ENCODE measurements at places on chromosomes 2 and 18.

GRCh38 chr2:62881162-62881795 lies 169.4 kb upstream of the OTX1 start:
- DNase-seq: no peak

DNA sequence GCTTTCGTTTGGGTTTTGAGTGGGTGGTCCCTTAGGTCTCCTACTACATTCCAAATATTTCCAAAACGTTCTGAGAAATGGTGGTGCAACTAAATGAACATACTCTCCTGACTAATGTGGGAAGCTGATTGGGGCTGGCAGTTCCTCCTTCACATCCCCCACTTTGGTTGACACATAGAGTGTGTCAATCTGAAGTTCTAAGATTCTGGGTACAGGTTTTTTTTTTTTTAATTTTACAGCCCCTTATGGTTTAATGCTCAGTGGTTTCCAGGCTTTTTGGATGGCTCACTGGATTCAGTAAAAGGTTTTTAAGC lies 58.4 kb upstream of the ITGB6 start:
- no peak for DNase-seq

DNA sequence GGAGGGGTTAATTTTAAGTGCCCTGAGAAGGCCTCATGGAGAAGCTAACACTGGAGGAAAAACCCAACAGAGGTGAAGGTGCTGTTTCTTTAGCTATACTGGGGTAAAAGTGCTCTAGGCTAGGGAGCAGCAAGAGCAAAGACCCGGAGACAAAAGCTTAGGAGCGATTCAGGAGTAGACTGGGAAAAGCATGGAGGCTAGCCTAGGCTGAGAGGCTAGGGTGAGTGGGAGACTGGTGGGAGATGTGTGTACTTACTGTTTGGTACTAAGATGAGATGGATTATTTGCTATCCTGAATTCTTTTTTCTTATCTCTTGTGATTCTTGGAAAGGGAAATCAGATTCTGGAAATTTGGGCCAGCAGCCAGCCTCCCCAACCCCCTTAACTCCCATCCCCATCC lies 2.0 kb downstream of the GIGYF2 start:
- DNase-seq: no peak

DNA sequence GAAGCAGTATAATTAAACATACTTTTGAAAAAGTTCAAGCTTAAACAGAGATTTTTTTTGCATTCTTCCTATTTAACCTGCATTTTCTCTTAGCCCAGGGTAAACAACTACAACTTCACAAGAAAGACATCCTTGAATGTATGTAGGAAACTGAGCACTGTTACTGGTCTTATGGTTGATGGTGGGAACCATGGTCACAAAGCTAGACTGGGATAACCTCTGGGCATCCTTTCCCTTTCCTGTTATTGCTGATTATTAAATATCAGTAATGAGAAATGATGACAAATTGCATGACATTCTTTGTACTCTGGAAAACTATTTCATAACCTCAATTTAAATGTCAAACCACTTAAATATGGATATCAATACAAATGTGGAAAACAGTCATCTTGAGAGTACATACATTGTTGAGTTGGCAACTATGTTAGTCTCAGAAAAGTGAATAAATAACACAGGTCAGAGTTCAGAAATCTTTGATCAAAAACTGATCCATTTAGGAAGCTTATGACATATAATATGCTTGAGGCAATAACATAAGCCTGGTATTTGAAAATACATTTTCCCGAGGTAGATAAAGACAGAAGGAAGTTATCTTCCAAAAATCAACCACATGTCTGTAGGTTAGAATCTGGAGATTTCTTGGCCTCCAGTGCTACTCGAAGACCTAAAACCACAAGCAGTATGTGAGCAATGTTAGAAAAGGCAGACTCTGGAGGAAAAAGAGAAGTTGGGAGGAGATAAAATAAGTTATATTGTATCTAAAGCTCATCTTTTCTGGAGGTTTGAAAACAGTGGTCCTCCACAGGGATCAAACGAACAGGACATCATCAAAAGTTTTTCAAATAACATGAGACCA lies 65.2 kb upstream of the ST8SIA5 start:
- no peak for DNase-seq

DNA sequence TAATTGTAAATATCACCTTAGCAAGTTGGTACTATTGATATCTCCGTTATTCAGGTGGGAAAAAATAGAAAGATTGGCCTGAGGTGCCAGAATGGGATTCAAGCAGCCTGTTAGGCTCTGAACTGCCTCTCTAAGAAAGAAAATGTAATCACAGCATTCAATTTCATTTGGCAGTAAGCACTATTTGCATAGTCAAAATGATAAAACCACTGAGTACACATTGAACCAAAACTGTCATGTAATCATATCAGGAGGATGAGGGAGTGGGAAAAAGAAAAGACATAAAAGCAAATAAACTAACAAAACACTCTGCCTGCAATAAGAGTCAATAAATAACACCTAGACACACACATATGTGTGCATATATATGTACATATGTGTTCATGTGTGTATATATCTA lies 103.9 kb upstream of the TACR1 start:
- no peak for DNase-seq

DNA sequence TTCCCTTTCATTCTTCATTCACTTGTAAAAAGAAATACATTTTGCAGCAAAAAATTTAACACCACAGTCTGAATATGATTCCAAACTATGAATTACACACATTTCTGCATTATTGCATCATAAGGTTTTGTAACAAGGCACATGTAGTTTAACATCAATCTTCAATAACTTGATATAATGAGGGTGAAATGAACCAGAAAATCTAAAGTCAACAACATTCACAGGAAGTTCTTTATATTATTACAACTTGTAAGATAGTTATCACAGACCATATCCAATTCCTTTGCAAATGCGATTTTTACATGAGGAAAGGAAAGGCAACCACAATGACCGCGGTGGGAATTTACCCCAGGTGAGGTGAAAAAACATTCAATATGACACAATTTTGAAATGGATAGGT lies 213.3 kb downstream of the NAPG start:
- DNase-seq: no peak

DNA sequence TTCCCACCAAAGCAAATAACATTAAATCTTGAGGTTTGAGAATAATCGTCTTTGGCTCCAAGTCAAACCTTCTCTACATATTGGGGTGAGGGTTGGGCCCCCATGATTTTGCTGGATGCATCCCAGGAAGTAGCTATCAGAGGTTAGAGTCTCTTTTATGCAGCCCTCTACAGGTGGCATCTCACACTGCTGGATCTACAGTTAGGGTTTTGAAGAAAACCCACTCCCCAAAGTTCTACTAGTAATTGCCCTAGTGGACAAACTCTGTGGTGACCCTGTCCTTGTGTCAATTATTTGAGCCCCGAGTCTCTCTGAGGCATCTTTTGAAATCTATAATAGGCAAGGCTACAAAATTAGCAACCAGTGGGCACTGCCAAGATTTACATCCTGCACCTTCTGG lies 15.0 kb upstream of the REG1A start:
- no peak for DNase-seq

DNA sequence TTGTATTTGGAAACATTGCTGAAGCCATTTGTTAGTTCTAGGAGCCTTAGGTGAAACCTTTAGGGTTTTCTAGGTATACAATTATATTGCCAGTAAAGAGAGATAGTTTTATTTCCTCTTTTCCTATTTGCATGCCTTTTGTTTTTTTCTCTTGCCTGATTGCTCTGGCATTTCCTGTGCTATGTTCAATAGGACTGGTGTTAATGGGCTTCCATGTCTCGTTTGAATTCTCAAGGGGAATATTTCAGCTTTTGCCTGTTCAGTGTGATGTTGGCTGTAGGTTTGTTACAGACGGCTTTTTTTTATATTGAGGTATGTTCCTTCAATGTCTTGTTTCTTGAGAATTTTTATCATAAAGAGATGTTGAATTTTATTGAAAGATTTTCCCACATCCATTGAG lies 1054.9 kb upstream of the NXPH2 start:
- DNase-seq: no peak

DNA sequence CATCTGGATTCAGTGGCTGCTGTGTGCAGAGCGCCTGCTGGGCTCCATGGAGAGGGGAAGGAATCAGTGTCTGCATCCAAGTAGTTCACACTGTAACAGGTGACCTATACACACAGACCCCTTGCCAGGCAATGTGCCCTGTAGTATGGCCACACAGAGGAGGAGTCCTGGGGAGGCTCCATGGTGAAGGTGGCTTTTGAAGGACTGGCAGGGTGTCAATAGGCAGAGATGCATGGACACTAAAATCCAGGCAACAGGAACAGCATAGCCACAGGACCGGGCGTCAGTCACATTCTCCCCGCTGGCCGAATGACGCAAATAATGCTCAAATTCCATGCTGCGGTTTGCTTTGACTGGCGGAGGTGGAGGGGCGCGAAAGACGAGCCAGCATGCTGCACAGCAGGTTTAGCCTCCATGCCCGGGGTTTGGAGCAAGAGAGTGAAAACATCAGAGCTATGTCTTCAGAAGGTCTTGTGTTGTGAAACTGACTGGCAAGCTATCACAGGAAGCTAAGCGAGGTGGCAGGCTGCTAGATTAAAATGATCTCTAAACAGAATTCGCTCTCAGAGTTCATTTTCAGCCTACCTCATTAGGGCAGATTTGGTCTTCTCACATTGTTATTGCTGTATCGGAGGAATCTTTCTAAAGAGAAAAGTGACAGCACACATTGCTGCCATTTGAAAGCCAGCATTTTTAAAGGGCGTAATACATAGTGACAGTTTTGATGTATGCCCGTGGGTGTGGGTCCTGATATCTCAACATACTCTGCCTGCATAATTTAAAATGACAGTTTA lies 1.2 kb upstream of the CHMP1B start:
- DNase-seq: peak; percentile 11

- DNase-seq: no peak
Measured at GRCh38 chr2:140185076-140185475, 1404.9 kb upstream of the NXPH2 start.

DNA sequence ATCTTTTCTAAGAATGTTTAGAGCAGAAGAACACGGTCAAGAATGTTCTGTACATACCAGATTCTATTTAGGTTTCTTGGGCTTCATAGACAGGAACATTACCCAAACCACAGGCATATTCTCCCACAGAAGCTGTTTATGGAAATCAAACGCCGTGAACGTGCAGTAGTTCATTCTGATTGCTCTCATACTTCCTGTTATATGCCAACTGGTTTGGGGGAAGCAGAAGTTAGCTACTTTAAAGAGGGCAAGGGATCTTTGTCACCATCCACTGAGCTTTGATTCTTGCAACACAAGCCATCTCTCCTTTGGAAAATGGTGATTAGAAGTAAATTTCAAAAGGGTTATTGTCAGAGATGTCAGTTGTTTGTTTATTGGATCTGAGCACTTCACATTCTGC lies 182.2 kb upstream of the NRP2 start:
- no peak for DNase-seq

DNA sequence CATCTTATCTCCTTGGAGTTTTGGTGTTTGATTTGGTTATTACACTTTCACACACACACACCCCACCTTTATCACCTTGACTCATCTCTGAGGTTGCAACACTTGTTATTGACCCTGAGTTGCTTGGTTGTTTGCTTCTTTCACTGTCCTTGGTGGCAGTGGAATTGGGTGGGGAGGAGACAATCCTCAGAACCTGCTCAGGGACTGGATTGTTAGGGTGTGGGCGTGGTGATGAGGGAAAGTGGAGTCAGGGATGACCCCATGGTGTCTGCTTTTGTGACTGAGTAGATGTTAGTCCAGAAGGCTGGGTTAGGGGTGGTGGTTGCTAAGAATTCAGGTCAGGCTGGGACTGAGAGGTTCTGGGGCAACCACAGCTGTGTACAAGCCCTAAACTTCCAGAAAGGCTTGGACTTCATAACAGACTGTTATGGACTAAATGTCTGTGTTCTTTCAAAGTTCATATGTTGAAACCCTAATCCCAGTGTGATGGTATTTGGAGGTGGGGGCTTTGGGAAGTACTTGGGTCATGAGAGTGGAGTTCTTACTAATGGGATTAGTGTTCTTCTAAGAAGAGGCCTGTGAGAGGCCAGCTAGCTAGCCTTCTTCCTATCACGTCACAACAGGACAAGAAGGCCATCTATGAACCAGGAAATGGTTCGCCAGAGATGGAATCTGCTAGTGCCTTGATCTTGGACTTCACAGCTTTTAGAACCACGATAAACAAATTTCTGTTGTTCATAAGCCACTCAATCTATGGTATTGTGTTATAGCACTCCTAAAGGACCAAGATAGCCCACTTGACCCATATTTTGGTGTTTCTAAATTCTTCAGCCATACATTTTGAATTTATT lies 3.4 kb upstream of the DIS3L2 start:
- DNase-seq: no peak

DNA sequence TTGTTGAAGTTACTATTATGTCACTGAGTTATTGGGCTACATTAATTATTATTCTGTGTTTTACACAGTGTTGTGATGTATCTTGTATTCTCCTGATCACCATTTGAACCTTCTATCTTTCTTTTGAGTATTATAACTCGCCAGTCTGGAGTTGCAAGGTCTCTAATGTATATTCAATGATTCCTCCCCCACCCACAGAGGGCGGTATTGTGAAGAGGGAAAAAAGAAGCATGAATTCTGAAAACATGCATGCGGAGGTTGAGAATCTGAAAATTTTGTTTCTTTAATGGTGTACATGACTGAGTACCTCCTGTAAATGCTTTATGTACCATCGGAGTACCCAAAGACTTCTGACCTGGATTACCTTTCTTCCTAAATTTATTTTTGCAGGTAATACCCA lies 266.6 kb downstream of the NR4A2 start:
- DNase-seq: no peak

DNA sequence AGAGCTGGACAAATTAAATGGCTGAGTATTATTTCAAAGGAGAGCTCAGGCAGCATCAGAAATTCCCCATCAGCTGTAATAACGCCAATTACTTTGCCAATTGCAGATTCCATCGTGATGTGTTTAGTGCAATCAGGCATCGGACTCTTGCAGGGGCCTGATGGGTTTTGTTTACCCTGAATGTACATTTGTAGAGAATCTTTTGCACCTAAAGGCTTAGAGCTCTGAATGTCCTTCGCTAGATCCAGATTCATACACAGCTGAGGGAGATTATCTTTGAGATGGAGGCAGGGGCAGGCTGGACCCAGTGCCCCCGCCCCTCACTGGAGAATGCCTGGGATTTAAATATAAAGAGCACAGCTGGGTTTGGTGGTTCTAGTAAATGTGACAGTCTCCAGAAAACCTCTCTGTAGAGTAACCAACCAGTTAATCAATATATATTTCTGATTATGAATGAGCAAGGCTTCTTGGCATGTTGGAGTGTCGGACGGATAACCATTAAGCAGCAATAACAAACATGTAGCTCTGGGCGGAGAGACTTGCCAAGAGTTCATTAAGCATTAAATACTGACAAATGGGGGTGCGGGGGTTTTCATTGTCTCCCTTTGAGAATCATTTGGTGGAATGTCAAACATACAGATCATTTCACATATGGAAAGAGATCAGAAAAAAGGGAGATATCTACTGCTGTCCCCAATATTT lies 200.9 kb downstream of the SETBP1 start:
- no peak for DNase-seq

All from NK-92 treated with Interleukin-12 subunit alpha and Interleukin-12 subunit beta, amount 100 ng/mL, for 24 hours (cell line).